ENCODE measurements at places on chromosomes 1 and 21. TPM values are rescaled to one million over a fixed set of nuclear protein-coding genes. Genes with fewer than 3 reads are reported as not detected.

DNA sequence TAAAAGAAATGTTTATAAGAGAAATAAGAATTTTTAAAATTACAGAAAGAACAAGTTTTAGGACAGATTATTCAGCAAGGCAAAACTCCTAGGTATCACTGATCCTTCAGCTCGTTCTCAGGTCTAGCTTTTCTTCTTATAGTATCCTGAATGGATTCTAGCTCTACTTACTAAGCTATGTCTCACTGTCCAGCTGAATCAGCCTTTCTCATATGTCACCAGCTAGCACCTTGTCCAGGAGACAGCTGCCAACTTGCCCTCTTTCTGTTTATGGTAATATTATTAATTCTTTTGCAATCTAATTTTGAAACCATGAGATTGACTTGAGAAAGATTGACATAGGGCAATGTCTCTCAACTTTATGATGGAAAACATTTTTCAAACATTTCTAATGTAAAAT is 159.9 kb downstream of the LYPLAL1 start:
- DNase-seq: no peak

SYT2 gene
- not detected for total RNA-seq

- DNase-seq: no peak
These were observed 3.7 kb downstream of the FBXO42 start for GRCh38 chr1:16348414-16349182.

TRIM67 gene
- total RNA-seq: 0.03 TPM

KIF14 gene
- 0.10 TPM for total RNA-seq

DNA sequence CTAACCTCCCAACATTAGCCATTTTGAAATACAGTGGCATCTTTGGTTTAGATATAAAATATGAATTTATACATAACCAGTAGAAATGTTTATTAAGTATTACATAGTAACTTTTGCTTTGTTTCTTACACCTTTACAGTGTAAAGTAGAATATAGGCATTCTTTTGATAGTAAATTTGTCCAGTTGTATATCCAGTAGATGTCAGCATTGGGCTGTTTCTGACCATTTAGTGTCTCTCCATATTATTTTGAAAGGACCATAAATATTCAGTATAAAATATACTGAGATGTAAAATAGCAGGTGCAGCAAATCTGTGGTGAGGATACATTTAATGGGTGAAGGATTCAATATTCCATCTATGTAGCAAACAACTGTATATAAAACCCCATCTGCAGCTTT is 115.8 kb upstream of the ZRANB2 start:
- no peak for DNase-seq

C1orf141 gene
- not detected for total RNA-seq
